Activated CD4-positive, alpha-beta memory T cell treated with anti-CD3 and anti-CD28 coated beads for 36 hours (primary cell): ENCODE measurements at places on chromosomes 6 and 20.

GRCh38 chr6:128107682-128108081 lies 206.8 kb upstream of the THEMIS start:
- H3K4me3 ChIP-seq = no peak overlapping the region
- H3K27ac ChIP-seq = no peak overlapping the region
- H3K4me1 ChIP-seq = peaks cover 8% of the 10 kb centered on the region
- no peak for DNase-seq

DNA sequence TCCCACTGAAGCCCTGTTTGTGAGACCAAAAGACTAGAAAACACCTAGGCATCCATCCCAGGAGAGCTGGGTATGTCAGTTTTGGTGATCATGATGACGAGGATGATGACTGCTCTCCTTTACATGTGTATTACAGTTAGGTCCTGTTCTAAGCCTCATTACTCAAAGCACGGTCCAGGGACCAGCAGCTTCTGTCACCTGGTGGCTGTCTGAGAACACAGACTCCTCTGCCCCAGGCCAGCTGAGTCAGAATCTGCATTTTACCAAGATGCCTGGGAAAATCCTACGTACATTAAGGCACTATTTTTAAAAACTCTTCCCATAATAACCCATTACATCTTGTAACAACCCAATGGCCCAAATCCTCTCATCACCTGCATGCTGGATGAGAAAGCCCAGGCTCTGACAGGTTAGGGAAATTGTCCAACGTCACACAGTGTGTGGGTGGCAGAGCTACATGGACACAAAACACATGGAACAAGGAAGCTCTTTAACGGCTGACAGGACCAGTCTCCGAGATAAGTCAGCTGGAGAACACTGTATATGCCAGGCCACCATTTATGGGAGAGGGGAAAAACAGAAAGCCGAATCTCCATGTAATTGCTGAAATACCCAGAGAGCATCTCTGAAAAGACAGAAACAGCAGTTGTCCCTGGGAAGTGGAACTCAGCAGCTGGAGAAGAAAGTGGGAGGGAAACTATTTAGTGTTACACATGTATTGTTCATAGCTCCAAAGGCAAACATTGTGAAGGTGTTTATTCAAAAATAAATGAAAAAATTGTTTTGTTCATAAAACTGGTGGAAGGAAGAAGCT lies 65.4 kb downstream of the BMP7 start:
- H3K4me3 ChIP-seq = no peak overlapping the region
- H3K27ac ChIP-seq = no peak overlapping the region
- H3K27me3 ChIP-seq = no peaks in the 10 kb centered on the region
- H3K36me3 ChIP-seq = no peaks in the 10 kb centered on the region

DNA sequence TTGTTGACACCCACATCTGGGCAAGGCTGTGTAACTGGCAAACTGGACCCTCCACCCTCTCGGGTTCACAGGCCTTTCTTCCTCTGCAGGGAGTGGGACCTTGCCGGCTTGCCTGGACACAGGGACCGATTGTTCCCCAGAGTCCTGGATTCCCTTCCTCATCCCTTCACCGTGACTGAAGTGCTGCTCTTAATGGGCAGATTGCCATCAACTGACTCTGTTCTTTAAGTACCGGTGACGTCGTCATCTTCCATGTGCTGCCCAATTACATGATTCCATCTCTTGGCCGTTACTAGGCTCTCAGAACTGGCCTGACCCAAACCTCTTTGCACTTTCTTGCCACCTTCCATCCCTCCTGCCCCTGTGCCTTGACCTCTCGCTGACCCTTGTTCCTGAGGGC lies 85.4 kb downstream of the EYA4 start:
- H3K4me1 ChIP-seq = no peaks in the 10 kb centered on the region
- H3K36me3 ChIP-seq = no peaks in the 10 kb centered on the region
- no peak overlapping the region for H3K27ac ChIP-seq
- H3K27me3 ChIP-seq = no peaks in the 10 kb centered on the region
- no peak for DNase-seq

DNA sequence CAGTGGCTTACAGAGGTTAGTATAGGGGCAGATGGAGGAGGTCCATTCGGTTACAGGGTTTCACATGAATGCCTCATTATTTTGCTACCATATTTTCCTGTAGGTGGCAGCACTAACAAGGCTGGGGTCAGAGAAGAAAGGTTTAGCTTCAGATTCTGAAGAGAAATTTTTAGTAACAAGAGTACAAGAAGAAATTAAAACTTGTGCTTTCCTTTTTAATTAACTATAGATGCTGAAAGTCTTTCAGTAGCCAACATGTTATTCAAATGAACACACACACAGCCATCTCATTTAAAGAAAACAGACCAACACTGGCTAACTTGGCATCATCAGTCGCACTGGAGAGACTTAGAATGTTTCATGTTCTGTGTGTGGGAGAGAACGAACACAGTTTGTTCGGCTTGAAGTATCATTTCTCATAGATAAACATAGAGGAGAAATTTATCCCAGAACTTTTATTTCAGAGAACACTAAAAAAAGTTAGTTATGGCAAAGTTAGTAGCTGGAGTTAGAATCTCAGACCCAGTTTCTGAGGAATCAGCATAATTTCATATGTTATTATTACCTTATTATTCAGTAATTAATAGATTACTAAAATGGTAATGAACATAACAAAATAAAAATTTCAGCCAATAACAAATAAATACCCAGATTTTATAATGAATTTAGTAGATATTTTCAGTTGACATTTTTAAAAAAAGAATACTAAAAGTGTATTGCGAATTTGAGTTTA lies 314.0 kb upstream of the RSPO3 start:
- no peak overlapping the region for H3K4me3 ChIP-seq
- H3K36me3 ChIP-seq = no peaks in the 10 kb centered on the region
- no peaks in the 10 kb centered on the region for H3K4me1 ChIP-seq
- DNase-seq = no peak

- H3K4me1 ChIP-seq = peaks cover 7% of the 10 kb centered on the region
- H3K27ac ChIP-seq = no peak within 1 kb of the TSS
- DNase-seq = no peak
- no peaks in the 10 kb centered on the region for H3K36me3 ChIP-seq
- peak within 1 kb of the TSS; percentile 4 for H3K4me3 ChIP-seq
- peaks cover 40% of the 10 kb centered on the region for H3K27me3 ChIP-seq
These were observed at the start of gene EYA4 for GRCh38 chr6:133241086-133241900. Gene EYA4, plus strand, starts transcription at chr6:133241357. Its CDS starts 33,424 bp downstream, at chr6:133274781.

GRCh38 chr20:7151676-7152470 lies 384.4 kb downstream of the BMP2 start:
- no peaks in the 10 kb centered on the region for H3K4me1 ChIP-seq
- DNase-seq = no peak
- no peak overlapping the region for H3K4me3 ChIP-seq
- no peaks in the 10 kb centered on the region for H3K27me3 ChIP-seq
- H3K36me3 ChIP-seq = no peaks in the 10 kb centered on the region
- no peak overlapping the region for H3K27ac ChIP-seq

GRCh38 chr6:107246972-107247615 lies 131.8 kb upstream of the BEND3 start:
- no peak for DNase-seq
- no peak overlapping the region for H3K27ac ChIP-seq
- no peaks in the 10 kb centered on the region for H3K27me3 ChIP-seq
- no peaks in the 10 kb centered on the region for H3K4me1 ChIP-seq
- H3K36me3 ChIP-seq = peaks cover 2% of the 10 kb centered on the region
- H3K4me3 ChIP-seq = no peak overlapping the region

DNA sequence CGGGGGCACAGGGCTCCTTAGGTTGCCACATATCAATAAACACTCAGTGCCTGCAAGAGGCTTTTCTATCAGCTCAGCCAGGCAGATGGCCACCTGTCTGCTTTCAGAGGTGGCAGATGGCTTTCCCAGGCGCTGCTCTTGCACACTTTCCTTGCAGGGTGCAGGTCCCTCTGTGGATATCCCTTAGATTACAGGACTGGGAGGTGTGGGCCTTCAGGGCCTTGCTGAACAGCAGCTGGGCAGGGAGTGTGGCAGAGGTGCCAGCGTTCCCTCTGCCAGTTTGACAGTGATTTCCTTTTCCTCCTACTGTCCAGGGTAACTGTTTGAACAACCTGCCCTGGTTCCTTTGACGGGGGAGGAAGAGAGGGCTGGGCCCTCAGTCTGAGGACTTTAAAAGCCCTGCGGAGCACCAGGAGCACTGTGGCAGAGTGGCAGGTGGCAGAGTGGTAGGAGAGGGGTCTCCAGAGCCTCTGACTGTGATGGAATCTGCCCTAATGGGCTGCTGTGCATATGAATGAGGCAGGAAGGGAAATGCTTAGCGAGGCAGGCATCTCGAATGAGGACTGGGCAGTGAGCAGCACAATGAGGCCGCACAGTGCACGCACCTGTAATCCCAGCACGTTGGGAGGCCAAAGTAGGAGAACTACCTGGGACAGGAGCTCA lies 34.2 kb downstream of the ABHD12 start:
- H3K27ac ChIP-seq = no peak overlapping the region
- no peaks in the 10 kb centered on the region for H3K27me3 ChIP-seq
- peaks cover 14% of the 10 kb centered on the region for H3K4me1 ChIP-seq
- no peaks in the 10 kb centered on the region for H3K36me3 ChIP-seq
- DNase-seq = no peak

- peak overlapping the region; percentile 33 for H3K27ac ChIP-seq
- peaks cover 51% of the 10 kb centered on the region for H3K36me3 ChIP-seq
- no peak overlapping the region for H3K4me3 ChIP-seq
- no peak for DNase-seq
These were observed 31.8 kb upstream of the PTGIS start for GRCh38 chr20:49599746-49600113.

DNA sequence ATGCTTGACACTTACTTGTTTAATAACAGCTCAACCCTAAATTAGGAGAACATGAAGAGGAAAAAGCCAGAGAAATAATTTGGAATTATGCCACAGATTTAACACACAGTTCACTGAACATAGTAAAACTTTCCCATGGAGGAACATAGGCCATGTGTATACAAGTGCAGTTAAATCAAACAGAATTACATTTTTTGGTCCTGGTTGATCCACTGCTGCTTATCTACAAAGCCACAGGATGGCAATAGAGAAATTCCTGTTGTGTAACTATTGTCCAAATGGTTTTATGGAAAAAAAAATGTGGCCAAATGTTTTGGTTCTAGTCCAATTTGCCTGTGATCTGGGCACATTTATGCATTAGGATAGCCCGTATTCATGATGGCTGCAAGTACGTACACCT lies 136.8 kb downstream of the ALDH8A1 start:
- no peaks in the 10 kb centered on the region for H3K36me3 ChIP-seq
- H3K4me3 ChIP-seq = no peak overlapping the region
- H3K27me3 ChIP-seq = no peaks in the 10 kb centered on the region
- no peak overlapping the region for H3K27ac ChIP-seq
- no peak for DNase-seq
- H3K4me1 ChIP-seq = no peaks in the 10 kb centered on the region

DNA sequence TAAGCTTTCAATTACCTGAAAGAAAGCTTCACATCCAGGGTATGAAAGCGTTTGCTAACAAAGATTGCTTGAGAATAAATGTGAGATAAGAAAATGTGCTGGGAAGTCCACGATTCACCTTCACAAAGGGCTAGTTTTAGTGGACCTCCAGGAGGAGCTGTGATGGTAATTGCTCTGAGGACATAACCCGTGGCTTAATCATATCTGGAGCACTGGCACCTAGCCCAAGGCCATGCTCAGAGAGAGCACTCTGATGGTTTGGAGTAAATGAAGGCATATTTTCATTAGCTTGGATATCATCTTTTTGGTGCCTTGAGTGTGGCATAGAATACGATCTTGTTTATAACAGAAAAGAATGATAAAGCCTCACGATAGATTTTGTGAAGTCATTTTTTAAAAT lies 46.9 kb upstream of the BACH2 start:
- H3K4me3 ChIP-seq = no peak overlapping the region
- no peaks in the 10 kb centered on the region for H3K27me3 ChIP-seq
- H3K36me3 ChIP-seq = no peaks in the 10 kb centered on the region
- no peak overlapping the region for H3K27ac ChIP-seq
- DNase-seq = no peak
- peaks cover 17% of the 10 kb centered on the region for H3K4me1 ChIP-seq

GRCh38 chr6:109360791-109361190 lies 21.5 kb downstream of the CD164 start:
- peaks cover 87% of the 10 kb centered on the region for H3K36me3 ChIP-seq
- H3K4me3 ChIP-seq = no peak overlapping the region
- H3K4me1 ChIP-seq = peaks cover 9% of the 10 kb centered on the region
- no peak overlapping the region for H3K27ac ChIP-seq
- H3K27me3 ChIP-seq = no peaks in the 10 kb centered on the region

DNA sequence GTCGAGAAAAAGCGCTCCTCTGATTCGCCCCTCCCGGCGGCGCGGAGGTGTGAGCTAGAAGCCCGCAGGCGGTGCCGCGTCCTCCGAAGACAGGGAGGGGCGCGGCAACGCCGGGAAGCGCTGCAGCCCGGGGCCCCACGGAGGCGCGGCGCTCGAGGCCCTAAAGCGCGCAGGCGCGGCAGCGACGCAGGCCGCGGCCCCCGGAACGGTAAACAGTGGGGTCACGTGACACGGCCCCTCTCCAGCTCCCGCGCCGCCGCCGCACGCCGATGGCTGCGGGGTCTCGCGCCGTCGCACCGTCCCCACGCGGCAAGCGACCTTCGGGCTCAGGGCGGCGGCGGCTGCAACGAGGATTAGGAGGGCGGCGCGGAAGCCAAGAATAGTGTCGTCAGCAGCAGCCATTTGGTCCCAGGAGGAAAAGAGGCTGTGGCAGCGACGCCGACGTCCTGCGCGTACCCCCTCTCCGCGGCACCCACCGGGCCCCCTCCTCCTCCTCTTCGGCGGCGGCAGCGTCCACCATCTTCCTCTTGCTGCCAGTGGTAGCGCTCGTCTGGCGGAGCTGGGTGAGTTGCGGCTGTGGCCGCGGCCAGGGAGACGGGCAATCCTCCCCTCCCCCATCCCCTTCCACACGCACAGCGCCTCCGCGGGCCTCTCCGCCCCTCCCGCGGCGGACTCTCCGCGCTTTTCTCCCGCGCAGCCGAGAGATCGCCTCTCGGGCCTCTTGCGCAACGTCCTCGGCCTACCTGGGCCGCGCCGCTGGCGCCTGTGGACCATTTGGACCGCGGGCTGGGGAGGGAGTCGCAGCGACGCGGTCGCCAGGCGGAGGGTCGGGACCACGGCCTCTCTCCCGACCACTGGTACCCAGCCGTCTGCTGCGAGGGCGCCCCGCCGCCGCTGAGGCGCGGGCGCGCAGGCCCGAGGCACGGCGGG lies at the start of gene PHF3:
Gene PHF3, plus strand, starts transcription at position 215 of the 930 bp plus-strand sequence. CDS start 10,750 bp downstream, outside the sequence.
- no peaks in the 10 kb centered on the region for H3K27me3 ChIP-seq
- H3K4me3 ChIP-seq = peak within 1 kb of the TSS; percentile 98
- H3K4me1 ChIP-seq = peaks cover 45% of the 10 kb centered on the region
- peak within 1 kb of the TSS; percentile 96 for H3K27ac ChIP-seq
- peak; percentile 93 for DNase-seq

DNA sequence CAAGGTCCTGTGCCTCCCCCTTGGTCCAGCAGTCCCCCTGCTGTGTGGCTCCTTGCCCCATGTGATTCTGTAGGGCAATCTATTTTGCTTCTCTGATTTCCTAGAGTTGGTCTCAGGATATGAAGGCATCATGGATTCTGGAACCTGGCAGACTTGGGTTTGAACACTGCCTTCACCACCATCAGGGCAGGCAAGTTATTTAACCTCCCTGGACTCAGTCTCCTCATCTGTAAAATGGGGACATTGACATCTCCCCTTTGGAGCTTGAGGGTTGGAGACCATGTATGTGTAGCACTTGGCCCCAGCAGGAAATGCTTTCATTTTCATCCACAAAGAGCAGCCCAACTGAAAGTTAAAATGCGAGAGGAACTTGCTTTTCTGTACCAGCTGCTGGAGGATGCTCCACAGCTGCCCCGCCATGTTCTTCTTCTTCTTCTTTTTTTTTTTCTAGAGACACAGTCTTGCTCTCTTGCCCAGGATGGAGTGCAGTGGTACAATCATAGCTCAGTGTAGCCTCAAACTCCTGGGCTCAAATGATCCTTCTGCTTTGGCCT lies 6.7 kb downstream of the TOX2 start:
- peaks cover 50% of the 10 kb centered on the region for H3K27me3 ChIP-seq
- H3K4me3 ChIP-seq = no peak overlapping the region
- no peak for DNase-seq
- H3K4me1 ChIP-seq = peaks cover 51% of the 10 kb centered on the region
- H3K36me3 ChIP-seq = peaks cover 4% of the 10 kb centered on the region
